ENCODE measurements at places on chromosomes 5 and 9.

DNA sequence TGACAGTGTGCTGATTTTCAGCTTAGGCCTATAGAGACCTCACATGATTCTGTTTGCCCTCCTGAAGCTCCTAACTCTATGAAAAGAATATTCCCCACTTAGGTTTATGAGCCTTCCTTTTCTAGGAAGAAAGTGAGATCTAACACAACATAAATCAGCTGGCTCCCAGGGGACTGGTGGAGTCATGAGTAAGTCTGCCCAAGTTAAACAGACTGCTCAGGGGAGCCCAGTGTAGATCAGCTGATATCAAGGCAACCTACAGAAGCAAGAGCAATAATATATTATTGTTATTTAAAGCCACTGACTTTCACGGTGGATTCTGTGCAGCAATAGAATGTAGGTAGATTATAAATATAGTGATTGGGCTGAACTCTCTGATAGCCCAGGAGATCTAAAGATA, 1978.6 kb upstream of the CDH6 start:
- no peak for DNase-seq

DNA sequence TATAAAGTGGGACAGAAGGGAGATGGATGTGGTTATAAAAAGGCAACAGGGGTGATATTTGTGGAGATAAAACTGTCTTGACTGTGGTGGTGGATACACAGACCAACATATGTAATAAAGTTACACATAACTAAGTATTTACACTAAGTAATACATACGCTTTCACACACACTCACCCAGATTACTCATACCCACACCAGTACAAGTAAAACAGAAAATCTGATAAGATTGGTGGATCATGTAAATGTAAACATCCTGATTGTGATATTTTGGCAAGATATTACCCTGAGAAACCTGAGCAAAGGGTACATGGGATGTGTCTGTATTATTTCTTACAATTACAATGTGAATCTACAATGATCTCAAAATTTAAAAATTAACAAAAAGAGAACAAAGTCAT, 53.3 kb upstream of the SLIT3 start:
- no peak for DNase-seq

- DNase-seq: no peak
Measured at GRCh38 chr5:66967102-66967501, 229.5 kb downstream of the CD180 start.

GRCh38 chr9:35789541-35789940, 1.9 kb upstream of the NPR2 start:
- DNase-seq: no peak

GRCh38 chr9:138122676-138123075, 245.1 kb downstream of the CACNA1B start:
- DNase-seq: no peak

GRCh38 chr9:119052339-119053030, 316.8 kb downstream of the BRINP1 start:
- no peak for DNase-seq
